HuH-7.5 (cell line): ENCODE measurements at places on chromosomes 4 and X.

DNA sequence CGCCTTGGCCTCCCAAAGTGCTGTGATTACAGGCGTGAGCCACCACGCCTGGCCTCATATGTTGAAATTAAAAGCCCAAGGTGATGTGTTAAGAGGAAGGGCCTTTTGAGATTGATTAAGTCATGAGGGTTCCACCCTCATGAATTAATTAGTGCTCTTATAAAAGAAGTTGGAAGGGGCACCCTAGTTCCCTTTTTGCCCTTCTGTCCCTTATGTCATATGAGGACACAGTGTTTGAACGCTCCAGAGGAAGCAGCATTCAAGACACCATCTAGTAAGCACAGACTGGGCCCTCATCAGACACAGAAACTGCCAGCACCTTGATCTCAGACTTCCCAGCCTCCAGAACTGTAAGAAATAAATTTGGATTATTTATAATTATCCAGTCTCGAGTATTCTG lies 5.1 kb upstream of the APLN start:
- no peak for DNase-seq

DNA sequence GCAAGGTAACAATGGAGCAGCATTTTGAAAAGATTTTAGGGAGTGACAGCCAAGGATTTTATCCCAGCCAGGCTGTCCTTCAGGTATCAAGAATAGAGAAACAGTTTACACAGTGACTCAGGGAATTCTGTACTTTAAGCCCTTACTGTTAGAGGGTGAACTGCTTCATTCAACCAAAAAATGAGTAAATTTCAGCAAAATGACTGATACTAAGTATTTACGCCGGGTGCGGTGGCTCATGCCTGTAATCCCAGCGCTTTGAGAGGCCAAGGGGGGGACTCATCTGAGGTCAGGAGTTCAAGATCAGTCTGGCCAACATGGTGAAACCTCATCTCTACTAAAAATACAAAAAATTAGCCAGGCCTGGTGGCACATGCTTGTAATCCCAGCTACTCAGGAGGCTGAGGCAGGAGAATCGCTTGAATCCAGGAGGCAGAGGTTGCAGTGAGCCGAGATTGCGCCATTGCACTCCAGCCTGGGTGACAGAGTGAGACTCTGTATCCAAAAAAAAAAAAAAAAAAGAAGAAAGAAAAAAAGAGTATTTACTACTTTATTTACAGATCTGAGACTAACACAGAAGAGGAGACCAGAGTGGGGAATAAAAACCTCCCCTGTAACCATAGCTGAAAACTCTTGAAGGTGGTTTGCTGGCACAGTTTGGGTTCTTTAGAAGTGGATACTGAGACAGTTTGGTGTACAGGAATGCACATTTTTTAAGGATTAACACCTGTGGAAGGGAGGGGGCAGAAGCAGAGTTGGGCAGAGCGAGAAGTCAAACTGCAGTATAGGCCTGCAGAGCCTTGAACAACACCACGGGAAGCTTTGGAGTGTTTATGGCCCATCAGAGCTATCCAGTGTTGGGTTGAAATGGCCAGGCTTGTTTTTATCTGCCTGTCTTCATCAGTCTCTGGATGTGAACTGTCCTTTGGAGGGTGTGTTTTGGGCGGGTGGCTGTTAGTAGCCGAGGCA lies 40.5 kb downstream of the TMEM131L start:
- DNase-seq = no peak

- no peak for DNase-seq
These were observed 335 bp upstream of the CD38 start for GRCh38 chr4:15777697-15778288.

GRCh38 chr4:120434756-120435155 lies 368.1 kb upstream of the MAD2L1 start:
- DNase-seq = no peak

GRCh38 chr4:153791746-153792617 lies 3.1 kb upstream of the SFRP2 start:
- DNase-seq = no peak

GRCh38 chr4:52576326-52576725 lies 82.8 kb downstream of the USP46 start:
- DNase-seq = no peak

GRCh38 chr4:188466001-188466400 lies 326.8 kb downstream of the TRIML1 start:
- no peak for DNase-seq

- no peak for DNase-seq
These were observed 23.5 kb upstream of the PRDM8 start for GRCh38 chr4:80173841-80174240.

GRCh38 chr4:147709999-147710398 lies 21.9 kb upstream of the ARHGAP10 start:
- no peak for DNase-seq

DNA sequence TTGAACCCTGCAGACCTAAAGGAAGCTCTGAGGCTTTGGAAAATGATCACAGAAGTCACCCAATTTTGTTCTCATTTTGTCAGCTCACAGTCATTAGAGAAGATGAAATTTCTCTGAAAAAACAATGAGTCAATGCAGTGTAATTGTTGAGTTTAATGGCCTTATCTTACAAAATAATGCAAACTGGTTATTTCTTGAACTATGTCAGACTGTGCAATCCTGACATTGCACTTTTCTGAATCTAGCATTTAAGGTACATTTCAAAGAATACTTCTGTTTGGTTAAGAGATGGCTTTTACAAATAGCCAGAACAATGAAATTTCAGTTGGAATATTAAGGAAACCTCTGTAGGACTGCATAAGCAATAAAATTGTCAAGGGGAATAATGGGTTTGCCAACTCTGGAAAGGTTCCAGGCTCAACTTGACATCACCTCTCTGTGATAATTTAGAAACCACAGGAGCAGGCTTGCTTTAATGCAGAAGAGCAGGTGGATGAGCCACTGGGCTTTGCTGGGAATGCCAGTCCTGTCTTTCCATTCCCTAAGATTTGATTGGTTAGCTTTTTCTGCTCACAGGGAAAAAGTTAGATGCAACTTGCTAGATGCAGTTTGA lies 222.8 kb downstream of the FRMPD4 start:
- DNase-seq = no peak

DNA sequence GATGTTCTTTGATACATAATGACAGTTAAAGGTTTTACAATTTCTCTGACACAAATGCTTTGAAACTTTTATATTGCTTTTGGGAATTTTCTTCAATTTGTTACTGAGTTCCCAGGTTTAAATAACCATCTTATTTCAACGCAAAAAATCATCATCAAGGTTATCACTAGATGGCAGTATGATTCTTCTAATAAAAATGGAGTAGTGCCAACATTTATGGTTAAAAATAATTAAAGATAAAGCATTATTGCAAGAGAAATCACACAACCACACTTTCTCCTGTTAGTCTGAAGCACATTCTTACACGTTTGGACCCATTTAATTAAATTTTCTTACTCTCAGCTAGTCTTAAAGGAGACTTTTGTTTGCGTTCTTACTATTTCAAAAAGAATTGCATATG lies 611.3 kb upstream of the CPXCR1 start:
- DNase-seq = no peak

GRCh38 chr4:15961781-15962510 lies 1.0 kb downstream of the FGFBP2 start:
- no peak for DNase-seq

- no peak for DNase-seq
These were observed 87.3 kb downstream of the PRSS12 start for GRCh38 chr4:118265312-118266144.

DNA sequence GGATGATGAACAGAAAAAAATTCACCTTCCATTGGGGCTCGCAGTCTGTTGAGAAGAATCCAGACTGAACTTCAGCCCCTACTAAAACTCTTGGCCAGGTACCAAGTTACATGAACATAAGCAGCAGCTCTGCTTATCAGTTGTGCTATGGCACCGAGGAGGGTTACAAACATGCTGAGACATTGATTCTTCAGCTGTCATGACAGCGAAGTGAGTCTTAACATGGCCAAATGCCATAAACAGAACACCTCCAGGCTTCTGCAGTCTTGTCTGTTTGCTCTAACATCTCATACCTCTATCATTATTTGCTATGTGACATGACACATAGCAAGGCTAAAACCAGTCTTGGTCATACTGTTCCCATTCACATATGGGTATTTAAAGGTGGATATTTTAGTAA lies 521.5 kb downstream of the GRID2 start:
- DNase-seq = no peak

- DNase-seq = no peak
These were observed 23.4 kb upstream of the G3BP2 start for GRCh38 chr4:75696581-75696980.

GRCh38 chrX:35726176-35726575 lies 72.0 kb upstream of the MAGEB16 start:
- no peak for DNase-seq

- DNase-seq = no peak
These were observed 677 bp downstream of the PTPN13 start for GRCh38 chr4:86594559-86595425.

GRCh38 chr4:153222707-153223426 lies 18.6 kb downstream of the TRIM2 start:
- DNase-seq = no peak

- no peak for DNase-seq
These were observed 9.9 kb downstream of the PRDM8 start for GRCh38 chr4:80207172-80207583.

- DNase-seq = no peak
These were observed 24.6 kb downstream of the ZRSR2 start for GRCh38 chrX:15814771-15815365.

- no peak for DNase-seq
These were observed 203.3 kb downstream of the ANTXR2 start for GRCh38 chr4:79869597-79870237.
